ENCODE measurements at places on chromosomes 3 and 15.
A peak's percentile ranks its signal among the peaks of the same experiment; 100 is the strongest.

DNA sequence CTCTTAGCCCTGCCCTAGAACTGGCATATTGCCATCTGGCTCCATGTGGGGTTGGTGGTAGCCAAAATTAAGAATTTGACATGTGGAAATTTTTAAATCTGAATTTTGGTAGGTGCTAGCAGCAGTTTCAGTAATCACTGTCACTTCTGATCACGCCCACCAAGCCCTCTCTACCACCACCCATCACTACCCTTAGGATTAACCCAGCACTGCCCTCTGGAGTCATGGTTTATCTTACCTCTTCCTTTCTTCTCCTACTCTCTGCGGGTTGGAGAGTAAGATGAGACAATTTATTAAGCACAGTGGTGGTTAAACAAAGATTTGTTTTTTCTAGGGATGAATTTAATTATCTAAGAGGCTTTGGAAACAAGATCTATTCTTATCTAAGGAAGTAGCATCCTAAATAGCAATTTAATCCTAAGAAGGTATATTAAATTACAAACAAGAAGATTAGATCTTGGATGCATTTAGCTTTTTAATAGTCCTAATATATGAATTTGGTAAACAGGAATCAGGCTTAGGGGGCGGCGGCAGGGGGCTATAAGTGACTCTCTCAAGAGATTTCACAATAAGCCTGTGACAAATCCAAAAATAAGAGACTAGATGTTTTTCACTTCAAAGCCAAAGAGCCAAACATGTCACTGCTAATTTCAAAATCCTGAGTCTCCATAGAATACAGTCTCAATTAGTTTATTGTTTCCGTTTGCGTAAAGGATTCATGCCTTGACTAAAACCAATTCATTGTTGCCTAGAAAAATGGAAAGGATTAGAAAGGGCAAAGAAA lies 498.4 kb upstream of the UBE2E2 start:
- no peak for DNase-seq

DNA sequence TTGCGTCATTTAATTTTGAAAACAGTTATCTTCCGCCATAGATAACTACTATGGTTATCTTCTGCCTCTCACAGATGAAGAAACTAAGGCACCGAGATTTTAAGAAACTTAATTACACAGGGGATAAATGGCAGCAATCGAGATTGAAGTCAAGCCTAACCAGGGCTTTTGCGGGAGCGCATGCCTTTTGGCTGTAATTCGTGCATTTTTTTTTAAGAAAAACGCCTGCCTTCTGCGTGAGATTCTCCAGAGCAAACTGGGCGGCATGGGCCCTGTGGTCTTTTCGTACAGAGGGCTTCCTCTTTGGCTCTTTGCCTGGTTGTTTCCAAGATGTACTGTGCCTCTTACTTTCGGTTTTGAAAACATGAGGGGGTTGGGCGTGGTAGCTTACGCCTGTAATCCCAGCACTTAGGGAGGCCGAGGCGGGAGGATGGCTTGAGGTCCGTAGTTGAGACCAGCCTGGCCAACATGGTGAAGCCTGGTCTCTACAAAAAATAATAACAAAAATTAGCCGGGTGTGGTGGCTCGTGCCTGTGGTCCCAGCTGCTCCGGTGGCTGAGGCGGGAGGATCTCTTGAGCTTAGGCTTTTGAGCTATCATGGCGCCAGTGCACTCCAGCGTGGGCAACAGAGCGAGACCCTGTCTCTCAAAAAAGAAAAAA lies 1.2 kb downstream of the B2M start:
- DNase-seq: peak; percentile 69

GRCh38 chr3:160001850-160002623 lies 13.4 kb downstream of the IL12A start:
- no peak for DNase-seq

- DNase-seq: no peak
Measured at GRCh38 chr15:68797599-68798345, 22.9 kb downstream of the ANP32A start.

- no peak for DNase-seq
Measured at GRCh38 chr3:171269542-171269941, 190.7 kb downstream of the TNIK start.

GRCh38 chr15:66229790-66230465 lies 23.6 kb downstream of the MEGF11 start:
- no peak for DNase-seq

- no peak for DNase-seq
Measured at GRCh38 chr15:86296769-86297168, 217.1 kb downstream of the AGBL1 start.

- no peak for DNase-seq
Measured at GRCh38 chr3:11835028-11835639, 11.6 kb downstream of the TAMM41 start.

GRCh38 chr3:115652738-115653137 lies 29.4 kb downstream of the GAP43 start:
- DNase-seq: no peak

GRCh38 chr3:65619451-65619881 lies 419.3 kb downstream of the MAGI1 start:
- DNase-seq: no peak

GRCh38 chr3:37907906-37908305 lies 46.2 kb downstream of the CTDSPL start:
- no peak for DNase-seq

DNA sequence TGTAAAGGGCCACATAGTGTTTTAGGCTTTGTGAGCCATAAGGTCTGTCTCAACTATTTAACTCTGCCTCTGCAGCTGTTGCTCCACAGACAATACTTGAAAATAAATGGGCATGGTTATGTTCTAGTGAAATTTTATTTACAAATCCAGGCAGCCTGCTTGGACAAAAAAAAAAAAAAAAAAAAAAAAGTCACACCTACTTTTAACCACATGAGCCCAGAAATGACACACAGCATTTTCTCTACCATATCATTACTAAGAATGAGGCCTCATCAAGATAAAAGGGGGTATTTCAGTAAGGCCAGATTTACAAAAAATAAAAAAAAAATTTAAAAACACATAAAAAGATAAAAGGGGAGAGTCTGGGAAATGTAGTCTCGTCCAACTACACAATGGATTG lies 1.7 kb upstream of the NGLY1 start:
- no peak for DNase-seq

- no peak for DNase-seq
Measured at GRCh38 chr3:183779896-183780465, 45.4 kb downstream of the MAP6D1 start.

DNA sequence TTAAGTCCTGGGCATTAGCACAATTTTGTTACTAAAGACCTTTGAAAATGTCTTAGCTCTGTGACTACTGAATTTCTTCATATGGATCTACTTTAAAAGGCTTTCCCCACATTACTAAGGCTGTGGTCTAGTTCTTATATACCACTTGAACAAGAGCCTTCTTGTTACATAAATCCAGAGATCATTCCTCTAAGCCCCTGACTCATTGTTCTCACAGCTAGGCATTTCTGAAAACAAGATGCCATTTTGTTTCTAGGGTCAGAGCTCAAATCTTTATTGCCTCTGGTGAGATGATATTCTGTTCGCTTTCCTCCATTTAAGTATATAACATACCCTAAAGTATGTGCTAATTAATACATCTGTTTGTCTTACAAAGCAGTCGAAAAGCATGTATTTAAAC lies 29.8 kb upstream of the LPP start:
- no peak for DNase-seq

DNA sequence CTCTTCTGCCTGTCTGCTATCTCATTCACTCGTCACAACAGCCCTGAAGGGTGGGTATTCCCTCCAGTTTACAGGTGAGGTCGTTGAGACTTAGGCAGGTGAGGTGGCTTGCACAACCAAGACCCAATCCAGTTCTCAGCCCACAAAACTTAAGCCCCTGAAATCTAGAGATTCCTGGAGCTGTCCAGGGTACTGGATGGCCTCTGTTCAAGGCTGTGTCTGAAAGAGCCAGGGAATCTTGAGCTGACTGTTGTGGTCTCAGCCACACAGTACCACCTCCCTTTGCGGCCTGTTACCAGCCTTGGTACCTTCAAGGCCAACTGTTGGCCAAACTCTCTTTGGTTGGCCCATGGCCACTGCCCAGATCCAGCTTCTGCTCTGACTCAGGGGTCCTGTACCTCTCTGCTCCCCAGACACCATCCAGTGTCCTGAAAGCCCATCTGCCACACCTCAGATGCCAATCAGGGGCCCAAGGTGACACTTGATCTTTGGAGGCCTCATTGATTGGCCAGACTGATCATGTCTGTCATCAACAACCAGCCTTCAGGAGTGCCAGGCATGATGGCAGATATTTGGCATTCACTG lies 10.9 kb upstream of the FAM107A start:
- no peak for DNase-seq

GRCh38 chr3:123275691-123276090 lies 73.9 kb downstream of the SEC22A start:
- no peak for DNase-seq

DNA sequence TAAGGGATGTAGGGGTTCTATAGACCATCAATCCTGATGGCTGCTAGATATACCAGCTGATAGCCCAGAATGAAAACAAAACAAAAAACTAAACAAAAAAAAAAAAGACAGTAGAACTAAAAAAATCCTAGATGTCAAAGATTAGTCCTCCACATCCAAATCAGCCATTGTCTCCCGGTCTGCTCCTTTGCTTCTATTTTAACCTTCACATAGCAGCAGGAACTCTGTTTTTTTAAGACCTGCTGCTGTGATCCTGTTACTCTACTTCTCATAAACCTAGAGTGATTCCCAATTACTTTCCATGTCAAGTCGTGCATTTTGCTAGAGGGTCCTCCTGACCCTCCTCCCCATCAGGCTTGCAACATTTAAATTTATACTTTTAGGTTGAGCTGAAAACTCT lies 2.5 kb downstream of the IFT122 start:
- no peak for DNase-seq

- DNase-seq: no peak
Measured at GRCh38 chr3:168990134-168990533, 673.4 kb downstream of the MECOM start.

- no peak for DNase-seq
Measured at GRCh38 chr3:51198477-51198876, 186.6 kb upstream of the MANF start.

DNA sequence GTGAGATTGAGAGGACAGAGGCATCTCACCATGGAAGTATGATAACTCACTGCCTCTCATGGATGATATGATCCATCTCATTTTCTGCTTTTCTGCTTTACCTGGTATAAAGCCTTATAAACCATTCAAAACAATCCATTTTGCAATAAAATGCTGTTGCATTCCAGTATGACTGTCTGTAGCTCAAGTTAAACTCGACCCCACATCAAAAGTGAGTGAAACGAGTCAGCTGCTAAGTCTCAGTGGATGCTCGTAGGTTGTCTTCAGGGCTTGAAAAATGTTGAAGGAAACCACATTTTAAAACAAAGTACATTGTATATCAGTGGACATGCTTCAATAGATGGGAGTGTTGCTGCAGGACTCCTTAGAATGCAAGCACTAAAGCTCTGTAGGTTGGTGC lies 839.0 kb downstream of the TUSC7 start:
- DNase-seq: no peak

DNA sequence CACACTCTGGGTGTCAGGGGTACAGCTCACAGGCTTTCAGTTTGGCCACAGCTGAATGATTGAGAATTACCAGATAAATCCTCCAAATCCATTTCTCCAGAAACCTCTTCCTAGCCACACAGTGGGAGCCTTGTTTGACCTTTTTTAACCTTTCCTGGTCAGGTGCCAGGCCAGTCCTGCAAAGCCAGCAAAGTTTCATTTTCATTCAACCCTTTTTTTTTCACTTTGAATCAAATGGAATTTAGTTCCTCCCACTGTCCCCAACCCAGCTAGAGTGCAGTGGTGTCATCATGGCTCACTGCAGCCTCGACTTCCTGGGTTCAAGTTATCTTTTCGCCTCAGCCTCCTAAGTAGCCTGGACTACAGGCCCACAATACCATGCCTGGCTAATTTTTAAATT lies 67.8 kb downstream of the NSUN3 start:
- DNase-seq: no peak

DNA sequence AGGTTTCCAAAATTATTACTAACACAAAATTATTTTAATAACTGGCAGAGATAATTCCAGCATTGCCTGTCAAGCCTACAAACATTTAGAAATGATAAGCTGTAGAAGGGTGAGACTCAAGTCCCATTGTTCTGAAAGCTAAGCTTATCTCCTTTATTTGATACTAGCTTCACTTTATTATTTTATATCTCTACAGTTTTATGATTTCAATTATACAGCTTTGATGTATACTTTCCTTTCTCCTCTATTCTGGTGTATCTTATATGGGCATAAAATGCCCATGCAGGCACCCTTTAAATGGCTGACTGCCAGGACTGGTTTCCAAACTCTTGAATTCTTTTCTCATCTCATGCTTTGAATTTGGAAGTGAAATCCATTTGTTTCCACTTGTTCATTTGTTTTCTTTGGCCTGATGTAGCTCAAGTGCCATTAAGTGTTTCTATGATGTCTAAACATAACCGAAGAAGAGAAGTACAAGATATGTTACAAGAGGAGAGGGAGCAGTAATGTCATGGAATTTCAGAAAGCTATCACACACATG lies 372.1 kb upstream of the ARHGEF26 start:
- DNase-seq: no peak

GRCh38 chr15:51243774-51244173 lies 94.6 kb downstream of the CYP19A1 start:
- DNase-seq: no peak

GRCh38 chr15:78208887-78209645 lies 25.3 kb downstream of the ACSBG1 start:
- DNase-seq: no peak

DNA sequence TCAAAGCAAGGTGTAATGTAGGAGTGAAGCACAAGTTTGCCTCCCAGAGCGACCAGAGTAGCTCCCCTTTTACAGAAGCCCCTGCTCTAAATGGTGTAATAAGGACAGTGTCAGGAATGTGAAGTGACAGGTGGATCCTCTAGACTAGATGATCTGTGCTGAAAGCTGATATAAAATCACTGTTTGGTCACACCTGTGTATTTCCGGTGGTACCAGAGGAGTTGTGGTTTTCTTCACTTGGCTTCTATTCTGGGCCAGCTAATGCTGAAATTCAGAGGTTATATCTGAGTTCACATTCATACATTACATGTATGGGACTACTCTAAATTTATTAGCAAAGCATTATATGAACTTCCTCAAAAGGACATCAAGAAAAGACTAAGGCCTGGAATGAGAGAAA lies 117.4 kb downstream of the IL1RAP start:
- no peak for DNase-seq

DNA sequence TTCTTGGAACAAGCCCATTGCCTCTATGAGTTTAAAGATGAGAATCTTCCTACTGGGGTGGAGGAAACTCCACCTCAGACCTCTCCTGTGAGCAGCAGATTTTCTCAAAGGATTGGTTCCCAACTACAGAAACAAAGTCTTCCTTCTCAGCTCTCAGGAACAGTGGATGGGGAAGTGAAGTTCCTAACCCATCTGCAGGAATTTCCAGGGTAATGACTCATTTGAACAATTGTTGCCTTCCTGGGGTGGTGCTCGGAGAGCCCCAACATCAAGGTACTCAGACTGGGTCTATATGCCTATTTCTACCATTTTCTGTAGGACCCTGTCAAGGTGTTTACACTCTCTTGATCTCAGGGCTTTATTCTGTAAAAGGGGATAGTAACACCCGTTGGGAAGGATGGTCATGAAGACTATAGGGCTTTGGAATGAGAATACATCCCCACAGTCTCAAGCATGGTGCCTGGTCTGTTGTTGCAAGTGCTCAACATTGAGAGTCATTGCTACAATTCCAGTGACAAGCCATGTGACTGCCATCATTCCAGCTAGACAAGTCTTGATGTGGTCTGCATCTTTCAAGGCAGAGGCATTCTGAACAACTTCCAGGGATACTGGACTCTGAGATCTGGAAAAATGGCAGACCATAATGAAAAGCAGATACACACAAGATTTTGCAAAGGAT lies 33.0 kb downstream of the TRIM42 start:
- DNase-seq: no peak
